Motor neuron (in vitro differentiated cells): ENCODE measurements at places on chromosomes 1 and 21.

DNA sequence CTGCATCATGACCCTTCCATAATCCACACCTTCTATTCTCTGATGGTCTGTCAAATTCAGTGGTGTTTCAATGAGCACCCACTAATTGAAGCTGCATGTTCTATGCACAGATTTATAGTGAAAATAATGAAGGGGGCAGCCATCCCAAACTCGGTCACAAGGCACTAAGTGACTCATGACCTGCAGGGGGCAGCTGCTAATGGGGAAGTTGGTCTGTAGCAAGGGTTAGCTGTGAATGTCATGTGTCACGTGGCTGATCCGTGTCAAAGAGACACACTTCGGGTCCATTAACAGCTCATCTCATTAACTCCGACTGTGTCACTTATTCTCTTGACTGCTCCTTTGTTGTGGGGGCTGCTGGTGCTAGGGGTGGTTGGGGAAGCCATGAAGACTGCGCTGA, 306.6 kb downstream of the PCP4 start:
- no peak for ATAC-seq

DNA sequence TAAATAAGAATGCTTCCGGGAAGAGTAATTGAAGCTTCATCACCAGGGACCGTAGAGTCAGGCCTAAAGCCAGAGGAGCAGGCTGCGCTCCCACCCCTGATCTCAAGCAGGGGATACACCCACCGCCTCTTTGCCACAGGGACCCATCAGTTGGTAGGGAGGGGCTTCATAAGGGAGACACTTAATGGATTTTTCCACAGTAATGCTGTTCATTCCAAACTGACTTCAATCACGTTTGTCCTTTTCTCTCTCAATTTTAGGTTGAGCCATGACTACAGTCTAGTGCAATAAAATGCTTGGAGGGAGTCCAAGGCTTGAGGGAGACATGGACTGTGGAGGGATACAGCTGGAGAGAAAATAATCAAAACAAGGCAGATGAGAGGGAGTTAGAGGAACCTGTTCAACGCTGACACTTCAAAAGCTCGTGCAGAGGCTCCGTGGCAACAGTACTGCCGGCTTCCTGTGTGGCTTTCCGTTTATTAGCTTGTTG, 111.5 kb downstream of the SEC16B start:
- no peak for ATAC-seq

DNA sequence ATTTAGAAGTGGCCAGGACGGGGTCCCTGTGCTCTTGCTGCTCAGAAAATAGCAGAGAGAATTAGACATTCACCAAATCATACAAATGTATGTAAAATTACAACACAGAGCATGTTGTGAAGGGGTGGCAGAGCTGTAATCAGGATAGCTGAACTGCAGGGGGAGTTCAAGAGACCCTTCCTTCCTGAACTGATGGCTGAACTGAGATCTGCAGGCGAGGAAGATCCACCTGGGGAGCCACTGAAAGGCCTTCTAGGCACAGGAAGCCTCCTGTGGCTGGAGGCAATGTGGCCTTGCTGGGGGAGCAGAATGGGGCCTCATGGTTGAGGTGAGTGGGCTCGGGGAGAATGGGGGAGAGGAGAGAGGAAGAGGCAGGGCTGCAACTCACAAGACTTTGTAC, 216.5 kb downstream of the PRDM2 start:
- ATAC-seq: no peak

- no peak for ATAC-seq
These were observed 73.5 kb downstream of the EPS15 start for GRCh38 chr1:51445351-51446090.

DNA sequence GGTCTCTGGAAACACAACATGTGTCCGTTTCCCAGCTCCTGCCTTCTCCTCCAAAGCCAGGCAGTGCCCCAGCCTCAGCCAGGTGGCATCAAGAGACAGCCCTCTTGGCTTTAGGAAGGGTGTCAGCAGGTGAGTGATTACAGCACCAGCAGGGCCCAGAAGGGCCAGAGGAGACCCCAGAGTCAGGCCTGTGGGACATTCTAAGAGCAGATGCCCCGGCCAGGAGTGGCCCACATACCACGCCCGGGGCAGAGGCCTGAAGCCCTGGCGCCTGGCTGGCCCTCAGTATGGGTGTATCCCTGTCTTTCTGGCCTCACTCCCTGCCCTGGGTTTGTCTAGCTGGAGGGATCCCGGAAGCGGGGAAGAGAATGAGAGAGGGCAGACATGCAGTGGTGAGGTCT, 109.2 kb downstream of the CASZ1 start:
- ATAC-seq: peak; percentile 49

DNA sequence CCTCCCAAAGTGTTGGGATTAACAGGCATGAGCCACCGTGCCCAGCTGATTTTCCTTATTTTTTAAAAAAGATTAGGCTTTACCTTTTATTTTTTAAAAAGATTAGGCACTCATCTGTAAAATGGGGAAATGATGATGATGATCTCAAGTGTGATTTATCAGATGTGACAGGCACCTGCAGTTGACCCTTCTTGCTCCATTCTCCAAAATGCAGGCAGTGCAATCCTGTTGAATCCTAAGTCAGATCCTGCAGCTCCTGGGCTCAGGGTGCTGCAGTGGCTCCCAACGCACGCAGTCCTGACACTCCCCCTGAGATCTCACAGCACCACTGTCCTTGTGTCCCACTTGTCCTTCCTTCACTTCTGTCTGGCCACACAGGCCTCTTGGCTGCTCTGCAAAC, 257.3 kb upstream of the KAZN start:
- ATAC-seq: no peak

GRCh38 chr1:2561898-2562895, 6.0 kb downstream of the TNFRSF14 start:
- no peak for ATAC-seq

DNA sequence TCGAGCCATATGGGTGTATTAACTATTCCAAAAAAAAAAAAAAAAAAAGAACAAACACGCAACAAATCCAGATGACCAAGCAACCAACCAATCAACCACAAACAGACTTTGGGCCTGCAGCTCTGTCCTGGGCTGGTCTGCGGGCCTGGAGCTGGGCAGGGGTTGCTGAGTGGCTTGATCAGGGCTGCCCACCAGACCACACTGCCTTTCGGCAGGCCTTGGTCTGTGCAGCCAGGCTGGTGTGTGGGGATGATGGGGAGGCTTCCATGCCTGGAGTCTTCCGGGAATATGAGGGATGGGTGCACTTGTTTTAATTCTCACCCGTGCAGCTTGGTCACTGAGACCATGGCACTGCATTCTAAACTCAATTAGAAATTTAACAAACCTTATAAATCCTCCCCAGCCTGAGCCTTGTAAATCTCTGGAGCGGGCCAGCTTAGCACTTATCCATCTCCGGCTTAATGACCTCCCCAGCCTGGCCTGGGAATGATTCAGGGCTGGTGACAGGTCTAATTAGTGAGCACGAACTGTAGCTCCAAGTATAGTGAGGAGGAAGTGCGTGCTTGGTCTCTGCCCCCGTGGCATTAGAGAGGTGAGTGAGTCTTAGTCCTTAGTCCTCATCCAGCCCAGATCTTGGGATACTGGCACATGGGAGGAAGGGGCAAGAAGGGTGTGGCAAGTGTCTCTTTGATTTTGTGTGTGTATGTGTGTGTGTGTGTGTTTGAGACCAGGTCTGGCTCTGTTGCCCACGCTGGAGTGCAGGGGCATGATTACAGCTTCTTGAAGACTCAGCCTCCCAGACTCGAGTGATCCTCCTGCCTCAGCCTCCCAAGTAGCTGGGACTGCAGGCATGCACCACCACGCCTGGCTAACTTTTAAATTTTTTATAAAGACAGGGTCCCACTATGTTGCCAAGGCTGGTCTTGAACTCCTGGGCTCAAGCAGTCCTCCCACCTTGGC, 74.6 kb upstream of the CSF3R start:
- ATAC-seq: peak; percentile 62

GRCh38 chr1:90955769-90956168, 66.1 kb downstream of the ZNF644 start:
- no peak for ATAC-seq

GRCh38 chr21:39441502-39442475, 3.8 kb downstream of the LCA5L start:
- no peak for ATAC-seq
